ENCODE measurements at places on chromosomes 3 and 15.

DNA sequence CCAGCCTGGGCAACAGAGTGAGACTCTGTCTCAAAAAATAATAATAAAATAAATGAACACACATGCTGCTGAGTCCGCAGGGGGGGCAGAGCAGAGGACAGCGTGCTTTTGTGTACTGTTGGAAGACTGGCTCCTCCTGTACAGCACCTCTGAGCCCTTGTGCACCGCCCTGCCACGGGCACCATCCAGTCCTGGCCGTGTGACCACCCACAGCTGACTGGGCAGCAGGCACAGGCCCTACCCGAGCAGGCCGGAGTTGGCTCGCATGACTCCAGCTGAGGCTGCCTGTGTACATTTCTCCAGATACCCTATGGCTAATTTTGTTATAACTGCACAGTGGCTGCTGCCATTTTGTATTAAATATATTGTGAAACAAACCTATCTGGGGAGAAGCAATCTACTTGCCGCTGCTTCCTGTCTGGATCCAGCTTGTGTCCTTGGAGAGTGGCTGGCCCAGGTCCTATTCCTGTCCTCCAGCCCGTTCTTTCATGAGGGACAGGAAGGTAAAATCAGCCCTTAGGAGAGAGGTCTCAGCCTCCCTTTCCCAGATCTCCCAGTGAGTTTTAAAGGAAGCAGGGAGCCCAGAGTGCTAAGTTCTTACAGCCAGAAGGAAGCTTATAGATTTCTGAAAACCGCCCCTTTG lies 14.6 kb downstream of the IVD start:
- no peak for DNase-seq

DNA sequence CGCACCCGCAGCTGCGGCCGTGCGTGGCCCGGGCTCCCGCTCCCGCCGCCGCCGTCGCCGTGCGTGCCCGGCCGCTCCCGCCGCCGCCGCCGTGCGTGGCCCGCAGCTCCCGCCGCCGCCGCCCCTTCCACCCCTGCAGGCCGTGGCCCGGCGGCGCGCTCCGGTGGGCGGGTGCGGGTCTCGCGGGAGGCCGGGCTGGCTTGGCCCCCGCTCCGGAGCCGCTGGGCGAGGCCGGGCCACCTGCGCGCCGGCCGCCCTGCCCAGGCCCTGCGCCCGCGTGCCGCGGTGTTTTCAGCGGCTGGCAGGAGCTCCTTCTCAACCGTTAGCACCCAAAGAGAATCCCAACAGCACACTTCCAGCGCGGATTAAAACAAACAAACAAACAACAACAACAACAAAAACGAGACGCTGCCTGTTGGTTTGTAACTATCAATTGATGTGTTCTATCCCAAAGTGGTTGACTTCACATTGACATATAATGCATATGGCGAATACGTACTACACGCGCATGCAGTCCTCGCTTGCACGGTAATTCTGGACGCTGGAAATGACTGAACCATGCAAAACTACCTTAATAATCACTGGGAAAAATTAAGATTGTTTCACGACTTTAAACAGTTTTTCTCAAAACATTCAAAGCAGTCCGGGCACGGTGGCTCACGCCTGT lies 113.7 kb upstream of the GOLGA8J start:
- DNase-seq, result no peak

DNA sequence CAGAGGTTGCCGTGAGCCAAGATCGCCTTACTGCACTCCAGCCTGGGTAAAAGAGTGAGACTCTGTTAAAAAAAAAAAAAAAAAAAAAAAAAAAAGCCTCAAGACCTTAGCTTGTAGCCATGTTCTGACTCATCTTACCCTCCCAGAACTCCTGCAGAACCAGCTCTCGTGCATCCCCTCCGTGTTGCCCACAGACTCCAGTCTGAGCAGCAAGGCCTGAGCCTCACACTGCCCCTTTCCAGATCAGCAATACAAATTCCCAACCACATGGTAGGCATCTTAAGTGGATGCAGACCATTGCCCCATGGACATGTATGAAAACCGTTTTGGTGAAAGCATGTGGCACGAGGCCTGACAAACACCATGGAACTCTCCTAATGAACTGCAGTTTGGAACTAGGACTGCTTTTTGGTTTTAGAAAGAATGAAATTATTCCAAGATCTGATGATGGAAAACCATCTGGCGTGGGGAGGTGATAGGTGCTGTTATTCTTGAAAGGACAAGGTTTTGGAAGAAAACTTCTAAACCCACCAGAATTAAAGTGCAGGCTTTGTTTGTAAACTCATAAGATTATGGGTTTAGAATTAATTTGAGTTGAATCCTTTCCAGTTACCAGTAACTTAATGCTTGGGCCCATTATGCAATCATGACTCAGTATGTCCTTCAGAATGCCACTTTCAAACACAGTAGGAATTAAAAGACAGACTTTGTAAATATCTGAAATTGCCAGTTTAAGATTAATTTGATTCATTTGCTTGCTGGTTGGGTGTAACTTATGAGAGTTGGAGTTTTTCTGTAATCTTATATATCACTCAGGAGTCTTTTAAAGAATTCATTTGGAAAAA lies 163.7 kb upstream of the LRTM1 start:
- no peak for DNase-seq

GRCh38 chr3:24963762-24964625 lies 464.1 kb upstream of the RARB start:
- DNase-seq, result no peak

- DNase-seq, result no peak
Measured at GRCh38 chr3:5390221-5390620, 202.7 kb downstream of the EDEM1 start.

DNA sequence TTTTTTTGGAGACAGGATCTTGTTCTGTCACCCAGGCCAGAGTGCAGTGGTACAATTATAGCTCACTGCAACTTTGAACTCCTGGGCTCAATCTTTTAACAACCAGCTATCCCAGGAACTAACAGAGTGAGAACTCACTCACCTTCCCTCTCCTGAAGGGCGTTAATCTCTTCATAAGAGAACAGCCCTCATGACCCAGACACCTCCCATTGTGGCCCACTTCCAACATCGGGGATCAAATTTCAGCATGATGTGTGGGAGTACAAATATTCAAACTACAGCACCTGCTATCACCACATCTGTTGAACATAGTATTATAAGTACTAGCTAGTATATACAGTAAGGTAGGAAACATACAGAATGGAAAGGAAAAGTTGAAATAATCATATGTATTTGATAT lies 132.5 kb downstream of the DOCK3 start:
- no peak for DNase-seq

GRCh38 chr15:64865126-64865997 lies 23.6 kb downstream of the PLEKHO2 start:
- no peak for DNase-seq

DNA sequence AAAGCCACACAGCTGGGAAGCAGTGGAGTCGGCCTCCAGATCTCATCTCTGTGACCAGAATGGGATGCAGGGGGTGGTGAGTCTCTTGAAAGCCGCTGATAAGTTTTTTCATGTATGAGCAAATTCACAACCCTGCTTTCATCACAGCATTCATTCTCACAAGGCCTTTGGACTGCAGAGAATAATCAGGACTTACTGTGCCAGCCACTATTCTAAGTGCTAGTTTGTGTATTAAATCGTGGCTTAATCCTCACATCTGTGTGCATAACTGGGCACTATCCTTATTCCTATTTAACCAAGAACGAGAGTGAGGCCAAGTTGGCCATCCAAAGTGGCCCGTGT lies 64.2 kb upstream of the POLG start:
- no peak for DNase-seq

Measured in activated naive CD4-positive, alpha-beta T cell treated with anti-CD3 and anti-CD28 coated beads, Interleukin-2, amount 10 ng/mL, durations not matched to agents 7 days and 5 days (primary cell).